Memory B cell (primary cell): ENCODE measurements at places on chromosomes 11 and 22.
A peak's percentile ranks its signal among the peaks of the same experiment; 100 is the strongest.

DNA sequence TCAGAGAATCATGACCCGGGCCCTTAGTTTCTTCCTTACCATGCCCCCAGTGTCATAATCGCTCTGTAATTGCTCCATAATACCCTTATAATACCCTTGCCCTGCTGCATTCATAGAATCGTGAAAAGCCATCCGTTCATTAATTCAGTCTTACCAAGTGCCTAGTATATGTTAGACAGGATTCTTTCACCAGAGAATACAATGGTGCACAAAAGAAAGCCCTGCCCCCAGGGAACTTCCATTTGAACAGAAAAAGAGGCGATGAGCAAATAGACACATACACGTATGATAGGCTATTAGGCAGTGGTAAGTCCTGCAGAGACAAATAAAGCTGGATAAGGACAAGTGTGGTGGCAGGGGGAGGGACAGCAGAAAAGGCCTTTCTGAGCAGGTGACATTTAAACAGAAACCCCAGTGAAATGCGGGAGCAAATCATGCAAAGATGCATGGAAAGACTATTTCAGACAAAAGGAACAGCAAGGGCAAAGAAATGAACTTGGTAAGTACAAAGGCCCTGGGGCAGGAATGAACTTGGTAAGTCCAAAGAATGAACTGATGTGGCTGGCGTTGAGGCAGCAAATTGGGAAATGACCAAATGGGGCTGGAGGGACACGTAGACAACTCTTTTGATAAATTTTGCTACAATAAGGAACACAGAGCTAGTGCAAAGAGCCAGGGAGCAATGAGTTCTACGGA is 74.6 kb upstream of the CREB3L1 start:
- no peak for DNase-seq

- DNase-seq, result no peak
Measured at GRCh38 chr11:86440305-86440716, 65.6 kb downstream of the CCDC81 start.

DNA sequence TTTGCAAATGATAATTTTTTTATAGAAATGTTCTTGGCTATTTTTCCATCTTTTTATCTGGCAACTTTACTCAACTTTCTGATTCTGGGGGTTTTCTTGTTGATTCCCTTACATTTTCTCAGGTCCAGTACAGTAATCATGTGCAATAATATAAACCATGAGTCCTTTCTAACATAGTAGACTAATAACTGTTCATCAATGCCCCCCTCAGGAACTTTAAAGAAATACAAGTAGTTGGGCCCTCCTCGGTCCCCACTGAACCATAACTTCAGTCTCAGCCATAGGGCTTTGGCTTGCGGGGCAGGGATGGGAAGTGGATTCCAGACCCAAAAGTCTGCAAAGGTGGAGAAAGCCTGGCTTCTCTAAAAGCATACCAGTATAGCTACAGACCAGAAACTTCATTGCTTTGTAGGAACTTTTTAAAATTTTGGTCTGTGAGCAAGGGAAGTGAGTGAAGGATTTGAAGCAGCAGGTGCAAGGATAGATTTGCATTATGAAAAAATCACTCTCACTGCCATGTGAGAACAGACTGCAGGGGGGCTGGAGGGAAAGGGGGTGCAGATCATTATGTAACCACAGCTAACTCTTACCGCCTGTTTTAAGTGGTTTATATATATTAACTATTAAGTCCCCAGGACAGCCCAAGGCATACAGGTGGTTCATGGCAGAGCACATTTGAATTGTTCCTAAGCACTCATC is 10.4 kb upstream of the TUB start:
- DNase-seq, result no peak

GRCh38 chr22:48708558-48709245 is 1119.0 kb downstream of the BRD1 start:
- DNase-seq, result no peak

DNA sequence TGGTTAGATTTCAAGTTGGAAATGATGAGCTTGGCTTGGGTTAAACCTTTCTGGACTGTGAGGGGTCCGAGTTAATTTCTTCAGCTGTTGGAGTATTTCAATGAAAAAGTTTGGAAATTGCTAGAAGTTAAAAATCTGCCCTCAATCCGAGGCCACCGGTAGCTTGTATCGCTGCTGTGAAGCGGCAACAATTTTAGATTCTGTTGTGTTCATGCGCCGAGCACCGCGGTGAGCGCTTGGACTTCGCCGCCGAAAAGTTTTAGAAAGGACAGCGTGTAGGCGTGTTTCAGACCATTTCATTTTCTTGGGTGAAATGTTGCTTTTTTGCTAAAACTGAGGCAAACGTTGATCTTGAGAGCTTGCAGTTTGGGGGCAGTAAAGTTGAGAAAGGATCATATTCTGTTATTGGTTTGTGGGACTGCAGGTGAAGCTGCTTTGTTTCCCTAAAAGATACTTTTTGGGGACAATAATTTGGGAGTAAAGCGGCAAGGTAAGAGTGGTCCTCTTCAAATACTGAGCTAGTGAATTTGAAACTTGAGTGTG is 928 bp downstream of the FBXO7 start:
- DNase-seq, result no peak

- no peak for DNase-seq
Measured at GRCh38 chr11:117187799-117188481, 9.4 kb downstream of the SIDT2 start.

GRCh38 chr11:35030716-35031213 is 108.2 kb upstream of the CD44 start:
- no peak for DNase-seq

- DNase-seq, result peak; percentile 26
Measured at GRCh38 chr11:8732324-8732670, 49.7 kb downstream of the RPL27A start.

DNA sequence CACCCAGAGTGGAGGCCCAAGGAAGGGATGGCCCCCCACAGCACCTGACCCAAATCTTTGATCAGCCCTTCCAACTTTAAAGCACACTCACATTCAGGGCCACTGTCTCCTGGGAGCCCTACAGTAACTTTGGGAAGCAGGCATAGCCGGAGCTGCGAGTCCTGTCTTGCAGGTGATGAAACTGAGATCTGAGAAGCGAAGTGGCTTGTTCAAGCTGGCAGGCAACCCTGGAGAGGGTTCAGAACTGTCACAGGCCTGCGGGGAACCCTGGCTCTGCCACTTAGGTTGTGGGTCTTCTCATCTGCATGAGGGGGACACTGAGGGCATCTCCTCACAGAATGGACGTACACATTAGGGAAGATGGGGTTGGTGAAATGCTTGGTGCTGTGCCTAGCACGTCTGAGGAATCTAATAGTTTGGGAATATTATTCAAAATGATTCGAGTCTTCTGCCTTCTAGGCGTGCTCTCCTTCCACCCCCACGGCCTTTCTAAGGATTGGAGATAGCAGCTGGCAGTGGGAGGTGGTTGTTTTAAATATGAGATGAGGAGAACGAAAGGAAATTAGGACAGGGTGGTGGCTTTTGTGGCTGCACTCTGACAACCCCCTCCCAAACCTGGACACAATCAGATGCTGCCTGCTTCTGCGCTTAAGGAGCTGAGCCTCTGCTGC is 18.8 kb upstream of the SUN2 start:
- no peak for DNase-seq

GRCh38 chr11:65279741-65280440 is 18.1 kb downstream of the POLA2 start:
- DNase-seq, result no peak

DNA sequence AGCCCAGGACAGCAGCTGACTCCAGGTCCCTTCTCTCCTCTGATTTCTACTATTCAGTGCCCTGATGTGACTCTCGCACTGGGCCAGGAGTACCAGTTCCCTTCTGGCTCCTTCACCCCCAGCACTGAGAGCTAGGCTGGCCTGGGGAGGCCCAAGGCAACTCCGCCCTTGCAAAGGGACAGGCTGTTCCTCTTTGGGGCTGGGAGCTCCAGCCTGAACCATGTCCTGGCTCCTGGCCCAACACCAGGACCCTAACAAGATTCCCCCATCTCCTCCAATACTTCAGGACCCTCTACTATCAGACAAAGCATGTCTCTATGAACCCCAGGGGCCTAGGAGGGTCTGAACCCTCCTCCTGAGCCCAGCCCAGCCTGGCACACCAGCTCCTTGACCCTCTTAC is 12.5 kb downstream of the CREB3L1 start:
- DNase-seq, result no peak

- no peak for DNase-seq
Measured at GRCh38 chr22:35410663-35411034, 10.7 kb downstream of the MCM5 start.

- DNase-seq, result no peak
Measured at GRCh38 chr11:114478768-114479167, 39.5 kb downstream of the REXO2 start.

GRCh38 chr11:124915541-124916369 is 3.3 kb upstream of the HEPN1 start:
- no peak for DNase-seq

DNA sequence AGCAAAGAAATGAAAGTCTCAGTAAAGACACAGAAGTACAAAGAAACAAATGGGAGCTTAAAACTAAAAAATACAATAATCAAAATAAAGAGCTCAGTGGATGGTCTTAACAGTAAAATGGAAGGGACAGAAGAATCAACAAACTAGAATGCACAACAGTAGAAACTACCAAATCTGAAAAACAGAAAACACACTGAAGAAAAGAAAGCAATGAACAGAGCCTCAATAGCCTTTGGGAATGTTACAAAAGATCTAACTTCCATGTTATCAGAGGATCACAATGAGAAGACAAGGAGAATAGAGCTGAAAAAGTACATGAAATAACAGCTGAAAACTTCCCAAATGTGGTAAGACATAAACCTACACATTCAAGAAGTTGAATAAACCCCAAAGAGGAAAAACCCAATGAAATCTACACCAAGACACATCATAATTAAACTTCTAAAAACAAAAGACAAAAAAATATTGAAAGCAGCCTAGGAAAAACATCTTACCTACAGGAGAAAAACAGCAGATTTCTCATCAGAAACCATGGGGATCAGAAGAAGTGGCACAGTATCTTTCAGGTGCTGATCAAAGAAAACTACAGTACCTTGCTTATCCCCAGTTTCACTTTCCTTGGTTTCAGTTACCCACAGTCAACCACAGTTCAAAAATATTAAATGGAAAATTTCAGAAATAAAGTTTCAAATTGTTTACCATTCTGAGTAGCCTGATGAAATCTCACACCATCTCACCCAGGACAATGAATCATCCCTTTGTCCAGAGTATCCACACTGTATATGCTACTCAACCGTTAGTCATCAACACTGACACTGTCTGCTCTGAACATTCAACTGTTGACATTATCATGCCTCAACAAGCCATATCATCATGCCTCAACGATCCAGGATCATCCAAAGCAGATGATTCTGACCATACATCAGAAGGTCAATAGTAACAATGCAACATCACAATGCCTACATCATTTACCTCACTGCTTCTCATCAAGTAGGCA is 22.2 kb downstream of the RRAS2 start:
- DNase-seq, result no peak

- DNase-seq, result no peak
Measured at GRCh38 chr11:68373815-68374501, 61.6 kb downstream of the LRP5 start.

GRCh38 chr22:29798801-29799200 is 31.6 kb downstream of the UQCR10 start:
- DNase-seq, result no peak

DNA sequence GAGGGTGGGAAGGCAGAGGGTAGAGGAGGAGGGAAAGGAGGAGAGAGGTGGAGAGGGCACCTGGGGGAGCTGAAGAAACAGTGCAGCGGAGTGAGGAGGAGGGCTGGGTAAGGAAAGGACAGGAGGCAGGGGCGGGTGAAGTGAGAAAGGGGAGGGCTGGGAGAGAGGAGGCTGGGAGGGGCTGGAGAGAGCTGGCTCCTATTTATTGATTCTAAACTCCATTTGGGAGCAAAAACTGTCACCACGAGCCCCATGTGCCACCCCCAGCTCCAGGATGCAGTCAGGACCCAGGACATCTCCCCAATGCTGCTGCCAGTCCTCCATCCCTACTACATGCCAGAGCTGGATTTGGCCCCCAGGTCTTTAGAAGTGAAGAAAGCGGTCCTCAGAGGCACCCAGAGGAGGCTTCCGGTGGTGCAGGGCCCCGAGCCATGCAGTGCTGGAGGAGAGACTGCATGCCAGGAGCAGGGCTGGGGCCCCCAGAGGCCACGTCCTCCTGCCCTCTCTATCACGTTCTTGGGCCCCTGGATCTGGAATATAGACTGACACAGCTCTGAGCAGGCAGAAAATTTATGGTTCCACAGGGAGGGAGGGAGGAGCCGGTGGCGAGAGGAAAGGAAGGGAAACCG is 53.7 kb downstream of the SLC22A12 start:
- no peak for DNase-seq

DNA sequence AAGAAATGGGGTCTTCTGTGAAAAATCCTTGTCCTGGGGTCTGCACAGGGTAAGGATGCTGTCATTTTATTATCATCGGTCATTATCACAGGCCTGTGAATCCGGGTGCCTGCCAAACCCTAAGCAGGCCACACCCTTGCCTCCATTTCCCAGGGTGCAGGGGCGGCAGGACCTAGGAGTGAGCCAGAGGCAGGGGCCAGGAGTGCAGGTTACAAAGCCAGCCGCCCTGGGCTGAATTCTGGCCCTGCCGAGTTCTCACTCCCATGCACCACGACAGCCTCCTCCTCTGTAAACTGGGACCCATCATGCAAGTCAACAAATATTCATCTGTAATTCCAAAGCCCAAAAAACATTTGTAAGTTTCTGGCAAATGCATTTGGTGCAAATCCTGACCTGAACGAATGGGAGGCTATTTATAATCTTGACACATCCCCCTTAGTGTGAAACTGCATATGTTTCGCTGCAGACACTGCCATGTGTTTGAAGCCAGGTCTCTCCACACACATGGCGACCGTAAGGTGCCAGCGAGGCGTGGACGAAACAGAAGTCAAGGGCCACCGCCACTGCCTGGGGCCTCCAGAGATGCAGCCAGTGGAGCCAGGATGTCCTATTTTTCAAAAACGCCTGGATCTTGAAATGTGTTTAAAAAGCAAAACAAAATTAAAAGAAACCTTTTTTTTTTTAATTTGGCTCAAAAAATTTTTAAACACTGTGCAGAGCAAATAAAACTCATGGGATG is 6.7 kb downstream of the CD5 start:
- DNase-seq, result no peak

GRCh38 chr11:17763703-17764102 is 29.1 kb downstream of the KCNC1 start:
- DNase-seq, result no peak

DNA sequence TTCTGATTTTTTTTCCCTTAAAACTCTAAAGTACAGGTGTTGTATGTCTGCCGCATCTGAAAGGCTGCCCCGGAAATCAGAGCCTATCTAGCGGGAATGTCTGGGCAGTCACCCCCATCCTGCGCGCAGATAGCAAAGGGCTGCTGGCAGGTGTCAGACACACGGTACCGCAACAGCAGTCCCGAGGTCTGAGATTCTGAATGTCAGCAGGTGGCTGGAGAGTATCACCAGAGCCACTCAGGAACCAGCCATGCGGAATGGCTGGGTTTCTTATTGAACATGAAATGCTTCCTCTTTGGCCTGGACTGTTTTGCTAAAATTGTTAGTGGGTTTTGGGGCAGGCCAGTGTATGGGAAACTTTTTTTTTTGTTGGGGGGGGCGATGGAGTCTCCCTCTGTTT is 53.3 kb downstream of the CERK start:
- DNase-seq, result peak; percentile 65
